Iris pigment epithelial cell (primary cell): ENCODE measurements at places on chromosomes 3 and 15.

- no peak for DNase-seq
Measured at GRCh38 chr3:47012342-47013230, 33.1 kb downstream of the NBEAL2 start.

GRCh38 chr3:42143440-42143839 is 52.3 kb downstream of the TRAK1 start:
- DNase-seq, result no peak

DNA sequence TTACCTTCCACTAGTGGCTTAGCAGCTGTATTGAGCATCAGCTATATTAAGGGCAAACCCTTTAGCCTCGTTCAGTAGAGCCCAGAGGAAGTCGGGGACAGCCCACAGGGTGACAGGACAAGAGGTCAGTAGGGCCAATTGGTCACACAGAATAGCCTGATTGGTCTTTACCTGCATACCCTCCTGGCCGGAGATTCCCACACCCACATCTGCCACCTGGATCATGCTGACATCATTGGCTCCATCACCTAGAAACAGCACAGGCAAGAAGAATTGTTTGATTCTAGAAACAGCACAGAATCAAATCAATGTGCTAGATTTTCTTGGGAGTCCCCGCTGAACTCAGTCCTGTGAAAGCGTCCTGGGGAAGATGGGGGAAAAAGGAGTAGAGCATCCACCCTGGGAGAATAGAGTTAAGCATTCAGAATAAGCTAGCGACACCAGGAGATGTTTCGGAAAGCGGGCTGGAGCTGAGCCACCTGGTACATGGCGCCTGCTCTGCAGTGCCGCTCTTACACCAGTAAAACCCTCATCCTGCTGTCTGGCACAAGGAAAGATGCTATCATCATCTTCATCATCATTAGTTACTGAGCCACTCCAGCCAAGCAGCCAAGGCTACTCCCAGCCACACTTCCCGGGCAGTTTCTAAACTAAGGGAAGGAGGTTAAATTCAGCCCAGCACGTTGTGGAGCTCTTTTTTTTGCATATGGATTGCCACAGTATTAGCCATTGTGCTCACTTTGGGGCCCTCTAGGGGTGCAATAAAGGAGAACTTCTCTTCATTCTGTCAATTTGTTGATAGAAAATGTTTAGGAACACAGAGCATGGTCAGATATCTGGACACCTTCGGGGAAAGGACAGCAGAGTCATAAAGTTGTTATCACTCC is 171.3 kb downstream of the ATP10A start:
- DNase-seq, result no peak

DNA sequence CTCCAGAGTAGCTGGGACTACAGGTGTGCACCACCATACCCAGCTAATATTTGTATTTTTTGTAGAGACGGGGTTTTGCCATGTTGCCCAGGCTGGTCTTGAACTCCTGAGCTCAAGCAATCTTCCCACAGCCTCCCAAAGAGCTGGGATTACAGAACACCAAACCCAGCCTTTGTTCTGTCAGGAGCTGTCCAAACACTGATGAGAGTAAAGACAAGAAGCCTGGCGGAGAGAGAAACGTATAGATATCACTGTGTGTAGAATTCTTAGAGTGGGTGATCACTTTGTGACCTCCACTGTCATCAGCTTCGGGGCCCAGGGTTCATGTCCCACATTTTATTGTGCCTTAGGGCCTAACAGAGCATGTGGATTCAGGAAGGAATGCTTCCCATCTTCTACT is 159.5 kb downstream of the SNRK start:
- DNase-seq, result no peak

DNA sequence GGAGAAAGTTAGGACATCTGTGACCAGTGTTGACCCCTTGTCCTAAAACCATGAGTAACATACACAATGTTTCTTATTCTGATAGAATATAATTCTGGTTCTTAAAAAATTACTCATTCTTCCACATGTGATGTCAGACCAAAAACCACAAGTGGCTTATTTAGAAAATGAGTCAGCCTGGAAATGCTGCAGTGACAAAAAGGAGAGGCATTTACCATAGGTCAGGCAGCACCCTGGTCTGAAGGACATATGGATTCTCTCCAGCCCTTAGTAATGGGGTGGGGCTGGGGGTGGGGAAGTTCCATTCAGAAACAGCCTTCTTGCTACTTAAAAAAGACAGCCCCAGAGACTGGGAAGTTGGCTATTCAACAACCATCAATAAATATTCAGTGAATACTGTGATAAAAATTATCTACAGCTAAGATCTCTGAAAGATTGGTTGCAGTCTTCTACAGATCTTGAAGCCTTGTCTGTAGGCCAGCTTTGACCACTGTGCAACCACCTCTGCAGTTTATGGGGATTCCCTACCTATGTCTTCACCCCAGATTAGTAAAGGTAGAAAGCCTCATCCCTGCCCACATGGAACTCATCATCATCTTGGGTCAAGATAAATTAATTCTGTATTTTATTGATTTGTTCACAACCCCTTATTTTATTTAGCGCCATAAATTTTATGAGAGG is 34.9 kb upstream of the TIMP4 start:
- DNase-seq, result peak; percentile 99

DNA sequence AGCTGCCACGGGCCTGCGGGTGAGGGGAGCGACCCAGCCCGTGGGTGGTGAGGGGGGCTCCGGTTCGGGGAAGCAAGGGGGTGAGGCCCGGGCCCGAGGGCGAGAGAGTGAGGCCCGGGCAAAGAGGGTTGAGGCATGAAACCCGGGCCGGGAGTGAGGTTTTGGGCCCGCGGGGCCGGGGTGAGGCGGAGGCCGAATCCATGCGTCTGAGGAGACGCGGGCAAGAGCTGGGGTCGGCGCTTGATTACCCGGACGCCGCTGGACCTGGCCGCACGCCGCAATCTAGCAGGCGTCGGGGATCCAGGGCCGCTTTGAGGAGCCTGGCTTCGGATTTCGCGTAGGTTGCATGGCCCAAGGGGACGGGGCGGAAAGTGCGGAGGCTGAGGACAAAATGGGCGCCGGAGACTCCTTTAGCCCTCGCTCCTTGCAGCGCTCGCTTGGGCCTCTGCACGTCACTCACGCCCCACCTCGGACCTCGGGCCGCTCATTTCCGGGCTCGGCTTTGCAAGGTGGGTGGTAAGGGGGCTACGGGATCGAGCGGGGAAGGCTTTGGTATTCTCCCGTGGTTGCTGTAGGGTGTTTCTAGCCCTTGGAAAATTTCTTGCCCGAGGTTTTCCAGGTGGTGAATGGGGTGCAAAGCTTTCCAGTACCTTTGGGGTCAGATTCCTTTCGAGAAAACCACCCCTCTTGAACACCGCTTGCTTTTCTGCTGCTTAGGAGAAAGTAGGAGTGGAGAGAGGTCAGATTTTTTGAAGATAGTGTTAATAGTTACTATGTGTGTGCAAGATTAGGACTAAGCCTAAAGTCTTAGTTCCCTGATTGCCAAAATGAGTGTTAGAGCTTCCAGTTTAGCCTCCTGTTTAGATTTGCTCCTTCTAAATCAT is 827 bp downstream of the SLC25A36 start:
- DNase-seq, result peak; percentile 59

GRCh38 chr3:24502690-24503089 is 8.0 kb upstream of the THRB start:
- peak; percentile 88 for DNase-seq

GRCh38 chr3:37098884-37099283 is 75.5 kb downstream of the LRRFIP2 start:
- DNase-seq, result no peak

- DNase-seq, result no peak
Measured at GRCh38 chr3:74538669-74539068, 75.8 kb downstream of the CNTN3 start.

DNA sequence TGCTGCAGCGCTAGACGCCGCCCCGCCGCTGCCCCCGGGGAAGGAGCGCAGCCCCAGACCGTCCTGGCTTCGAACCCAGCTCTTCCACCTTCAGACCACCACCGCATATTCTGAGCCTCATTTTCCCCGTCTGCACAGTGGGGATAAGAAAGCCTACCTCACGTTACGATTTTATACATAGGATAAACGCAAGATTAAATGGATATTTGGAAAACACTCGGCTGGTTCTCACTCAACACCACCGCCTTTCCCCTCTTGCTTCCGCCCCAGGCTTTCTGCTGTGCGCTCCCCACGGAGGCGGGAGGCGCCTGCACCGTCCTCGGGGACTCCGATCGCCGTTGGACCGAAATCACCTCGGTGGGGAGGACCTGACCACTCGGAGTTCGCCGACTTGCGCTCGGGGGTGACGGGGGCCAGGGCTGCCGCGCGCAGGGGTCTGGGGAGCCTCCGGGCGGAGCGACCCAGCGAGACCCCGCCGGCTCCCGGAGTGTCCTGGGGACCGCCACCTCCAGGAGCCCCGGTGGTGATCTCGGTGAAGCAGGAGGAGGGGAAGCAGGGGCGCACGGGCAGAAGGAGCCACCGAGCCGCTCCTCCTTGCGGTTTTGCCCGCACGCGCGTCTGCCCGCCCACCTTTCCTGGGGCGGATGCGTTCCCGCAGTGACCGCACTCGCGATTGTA is 4.0 kb downstream of the FBXL22 start:
- peak; percentile 47 for DNase-seq

DNA sequence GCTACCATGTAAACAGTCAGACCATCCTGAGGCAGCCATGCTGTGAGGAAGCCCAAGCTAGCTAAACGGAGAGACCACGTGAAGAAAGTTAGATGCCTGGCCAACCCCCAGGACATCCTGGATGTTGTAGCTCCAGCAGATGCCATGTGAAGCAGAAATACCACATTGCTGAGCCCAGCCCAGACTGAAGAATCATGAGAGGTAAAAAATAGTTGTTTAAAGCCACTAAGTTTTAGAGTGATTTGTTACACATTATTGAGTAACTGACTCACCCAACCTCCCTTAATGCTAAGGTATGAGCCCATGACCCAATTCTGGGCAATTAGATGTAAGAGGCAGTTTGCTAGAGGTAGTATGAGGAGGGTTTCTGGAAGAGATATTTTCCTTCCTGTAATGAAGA is 200.5 kb downstream of the THRB start:
- DNase-seq, result no peak

GRCh38 chr15:101489237-101489598 is 289 bp downstream of the PCSK6 start:
- DNase-seq, result no peak
